ENCODE measurements at places on chromosomes 4 and X. TPM values are rescaled to one million over a fixed set of nuclear protein-coding genes. Genes with fewer than 3 reads are reported as not detected.
A peak's percentile ranks its signal among the peaks of the same experiment; 100 is the strongest.

The ZBTB33 gene
- 8.9 TPM for polyA plus RNA-seq

The GLRA3 gene
- polyA plus RNA-seq, result not detected

The RBMXL3 gene
- not detected for polyA plus RNA-seq

The CFAP99 gene
- not detected for polyA plus RNA-seq

The PALLD gene
- polyA plus RNA-seq, result 159 TPM

The STOX2 gene
- polyA plus RNA-seq, result 3.4 TPM

The GPC4 gene
- polyA plus RNA-seq, result 0.06 TPM

The HEPH gene
- polyA plus RNA-seq, result 49.4 TPM

The AWAT2 gene
- polyA plus RNA-seq, result not detected

The CYP2U1 gene
- polyA plus RNA-seq, result 6.3 TPM

DNA sequence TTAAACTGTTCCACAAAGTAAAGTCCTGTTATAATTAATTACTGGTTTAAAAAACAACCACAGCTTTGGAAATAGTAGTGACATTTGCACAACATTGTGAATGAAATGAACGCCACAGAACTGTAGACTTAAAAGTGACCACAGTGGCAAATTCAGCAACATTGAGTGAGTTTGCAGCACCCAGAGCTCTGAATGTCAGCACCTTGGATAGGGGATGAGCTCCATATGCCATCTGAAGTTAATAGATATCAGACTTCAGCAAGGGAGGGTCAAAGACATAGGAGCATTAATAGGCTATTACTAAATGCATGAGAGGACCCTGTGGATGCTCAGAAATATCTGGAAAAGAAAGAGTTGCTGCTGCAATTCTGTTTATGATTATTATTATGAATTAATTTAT lies 55.3 kb upstream of the KCNIP4 start:
- DNase-seq, result no peak

DNA sequence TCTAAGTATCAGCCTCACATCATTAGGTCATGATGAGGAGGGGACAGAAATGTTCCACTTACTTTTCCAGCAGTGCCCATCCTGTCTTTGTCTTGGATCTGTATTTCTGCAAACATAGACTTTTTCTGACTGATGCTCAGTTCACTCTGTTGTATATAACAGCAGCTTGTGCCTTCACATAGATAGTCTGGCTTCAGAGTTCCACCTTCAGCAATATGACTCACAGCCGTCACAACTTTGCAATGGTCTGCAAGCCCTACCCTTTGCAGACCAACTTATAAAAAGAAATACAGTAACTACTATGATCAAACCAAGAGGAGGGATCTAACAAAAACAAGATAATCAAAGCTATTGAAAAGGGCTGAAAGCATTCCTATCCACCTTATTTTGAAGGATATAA lies at the start of gene ADH7:
Gene ADH7, minus strand, starts transcription at position 189 of the 400 bp plus-strand sequence. Its CDS starts 109 bp downstream, at position 80.
- DNase-seq, result no peak

GRCh38 chr4:185689407-185689806 lies 122.6 kb downstream of the SORBS2 start:
- no peak for DNase-seq

DNA sequence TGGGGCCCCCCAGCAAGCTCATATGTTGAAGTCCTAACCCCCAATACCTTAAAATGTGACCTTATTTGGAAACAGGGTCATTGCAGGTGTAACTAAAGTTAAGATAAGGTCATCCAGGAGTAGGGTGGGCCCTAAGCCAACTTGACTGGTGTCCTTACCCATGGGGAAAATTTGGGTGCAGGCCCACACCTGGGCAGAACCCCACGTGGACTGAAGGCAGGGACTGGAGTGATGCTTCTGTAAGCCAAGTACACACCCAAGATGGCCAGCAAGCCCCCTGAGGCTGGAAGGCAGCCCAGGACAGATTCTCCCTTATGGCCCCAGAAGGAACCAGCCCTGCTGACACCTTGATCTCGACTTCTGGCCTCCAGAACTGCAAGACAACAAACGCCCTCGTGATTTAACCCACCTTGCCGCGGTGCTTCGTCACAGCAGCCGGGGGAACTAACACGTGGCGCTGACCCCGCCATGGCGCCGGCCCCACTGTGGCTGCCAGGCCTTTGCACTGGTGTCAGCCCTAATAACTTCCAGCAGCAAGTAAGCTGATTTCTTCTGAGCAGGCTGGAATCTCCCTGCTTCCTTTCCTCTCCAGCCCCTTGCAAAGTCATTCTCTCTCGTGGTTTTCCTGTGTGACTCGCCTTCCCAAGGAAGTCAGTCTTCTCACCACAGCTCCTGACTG lies 23.2 kb upstream of the MXD4 start:
- DNase-seq, result peak; percentile 16

- no peak for DNase-seq
These were observed 121.4 kb downstream of the RNF150 start for GRCh38 chr4:141011901-141012315.

DNA sequence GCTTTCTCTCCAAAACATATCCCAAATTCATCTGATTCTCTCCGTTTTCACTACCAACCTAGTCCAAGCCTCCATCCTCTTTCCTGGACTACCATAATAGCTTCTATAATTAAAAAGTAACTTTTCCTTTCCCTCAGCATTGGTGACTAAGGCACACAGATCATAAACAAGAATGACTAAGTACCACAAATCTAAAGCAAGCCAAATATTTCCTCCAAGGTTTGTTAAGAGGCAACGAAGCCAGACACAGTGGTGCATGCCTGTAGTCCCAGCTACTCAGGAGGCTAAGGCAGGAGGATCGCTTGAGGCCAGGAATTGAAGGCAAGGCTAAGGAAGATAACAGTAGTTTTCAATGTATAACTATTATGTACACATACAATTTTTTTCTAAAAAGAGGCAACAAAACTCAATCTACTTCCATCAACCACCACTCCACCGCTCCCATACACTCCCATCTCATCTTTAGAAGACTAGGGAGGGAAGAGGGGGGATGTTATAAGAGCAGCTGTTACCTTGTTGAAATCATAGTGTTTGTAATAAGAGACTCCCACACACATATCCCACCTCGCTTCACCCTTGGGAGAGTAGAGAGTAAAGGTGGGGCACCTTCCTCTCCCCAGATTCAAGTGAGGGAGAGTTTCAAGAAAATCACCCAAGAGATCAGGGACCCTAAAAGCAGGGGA lies 4.2 kb upstream of the JCHAIN start:
- no peak for DNase-seq

GRCh38 chr4:161172396-161173026 lies 991.3 kb downstream of the FSTL5 start:
- no peak for DNase-seq
